ENCODE measurements at places on chromosomes 4 and X.

GRCh38 chr4:15007201-15007600 lies 4.9 kb downstream of the CPEB2 start:
- no peak for DNase-seq

DNA sequence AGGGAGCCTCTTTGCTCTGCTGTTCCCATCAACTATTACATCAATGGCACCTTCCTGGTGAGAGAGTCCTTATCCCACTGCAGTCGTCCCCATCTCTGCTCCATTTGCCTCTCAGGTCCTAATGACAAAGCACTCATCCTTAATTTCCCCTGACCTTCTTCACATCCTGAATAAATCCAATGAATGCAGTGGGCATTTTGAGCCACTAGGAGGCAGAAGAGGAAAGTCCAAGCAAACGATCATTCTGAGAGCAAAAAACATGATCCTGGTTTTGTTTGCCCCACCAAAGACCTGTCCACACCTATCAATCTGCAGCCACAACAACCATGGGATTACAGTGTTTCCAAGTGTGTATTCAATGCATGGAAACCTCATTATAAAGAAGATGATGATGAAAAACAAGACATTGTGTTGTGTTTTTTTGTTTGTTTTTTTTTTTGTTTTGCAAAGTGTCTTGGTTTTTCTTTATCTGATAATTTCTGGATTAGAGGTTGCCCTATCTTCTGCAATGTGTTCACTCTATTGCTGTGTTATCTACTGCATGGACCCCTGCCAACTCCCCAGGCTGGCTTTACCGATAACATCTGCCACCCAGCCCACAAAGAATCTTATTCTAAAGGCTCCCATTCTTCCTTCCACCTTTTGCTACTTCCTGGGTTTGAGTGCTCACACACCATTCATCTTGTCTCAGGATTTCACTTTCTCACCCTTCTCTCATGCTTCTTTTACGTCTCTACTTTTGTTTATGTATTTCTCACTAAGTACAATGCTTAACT lies 207.2 kb downstream of the NLGN4X start:
- no peak for DNase-seq

GRCh38 chrX:56751071-56751470 lies 22.0 kb downstream of the NBDY start:
- DNase-seq: no peak

GRCh38 chrX:147838465-147839131 lies 73.1 kb upstream of the FMR1 start:
- no peak for DNase-seq

DNA sequence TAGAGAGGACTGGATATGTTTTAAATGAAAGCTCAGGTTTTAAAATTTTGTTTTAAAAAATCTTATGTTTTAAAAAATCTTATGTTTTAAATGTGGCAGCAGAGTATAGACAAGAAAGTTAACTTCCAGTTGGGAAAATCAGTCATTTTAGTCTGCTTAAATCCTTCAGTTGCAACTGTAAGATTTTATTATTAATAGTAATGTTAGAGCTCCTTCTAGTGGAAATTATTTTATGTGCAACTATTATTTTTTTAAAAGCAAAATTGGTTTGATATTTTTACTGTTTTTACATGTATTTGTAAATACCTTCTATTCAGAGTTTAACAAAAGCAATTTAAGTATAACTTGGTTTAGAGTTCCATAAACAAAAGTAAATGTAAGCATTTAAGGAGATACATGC lies 8.5 kb upstream of the NUDT6 start:
- no peak for DNase-seq

- no peak for DNase-seq
Measured at GRCh38 chr4:10158333-10158942, 41.8 kb upstream of the WDR1 start.

DNA sequence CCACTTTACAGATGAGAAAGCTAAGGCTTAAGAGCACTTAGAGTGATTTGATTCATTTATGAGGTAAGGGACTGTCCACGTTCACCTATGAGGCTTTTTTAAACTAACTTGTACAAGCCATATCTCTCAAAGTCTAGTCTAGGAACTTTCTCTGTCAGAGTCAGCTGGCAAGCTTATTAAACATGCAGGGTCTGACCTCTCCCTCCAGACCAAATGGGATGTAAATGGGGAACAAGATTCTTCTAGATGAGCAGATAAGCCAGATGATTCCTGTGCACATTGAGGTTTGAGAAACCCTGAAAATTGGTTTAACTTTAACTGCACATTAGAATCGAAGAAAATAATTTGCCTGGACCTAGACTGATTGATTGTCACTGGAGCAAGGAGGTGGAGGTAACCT lies 160.0 kb upstream of the SPRY1 start:
- no peak for DNase-seq

GRCh38 chr4:1241466-1241935 lies 7.4 kb downstream of the CTBP1 start:
- no peak for DNase-seq

GRCh38 chrX:153003981-153004380 lies 10.1 kb upstream of the PNMA5 start:
- no peak for DNase-seq

DNA sequence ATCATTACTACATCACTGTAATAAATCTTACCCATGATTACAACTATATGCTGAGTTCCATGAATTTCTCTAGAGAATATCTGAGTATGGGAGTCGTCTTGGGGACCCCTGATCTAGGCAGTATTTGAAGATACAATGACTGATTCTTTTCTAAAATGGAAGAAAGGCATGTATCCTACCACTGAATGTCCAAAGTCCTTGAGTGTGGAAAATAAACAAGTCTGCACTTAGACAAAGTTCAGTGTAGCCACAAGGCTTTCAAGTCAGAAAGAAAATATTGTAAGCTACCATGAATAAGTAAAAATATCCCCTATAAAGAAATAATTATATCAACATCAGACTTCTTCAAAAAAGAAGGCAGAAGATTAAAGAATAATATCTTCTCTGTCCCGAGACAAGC lies 42.4 kb downstream of the ZNF674 start:
- no peak for DNase-seq

- DNase-seq: no peak
Measured at GRCh38 chrX:24231131-24231540, 81.6 kb downstream of the ZFX start.

DNA sequence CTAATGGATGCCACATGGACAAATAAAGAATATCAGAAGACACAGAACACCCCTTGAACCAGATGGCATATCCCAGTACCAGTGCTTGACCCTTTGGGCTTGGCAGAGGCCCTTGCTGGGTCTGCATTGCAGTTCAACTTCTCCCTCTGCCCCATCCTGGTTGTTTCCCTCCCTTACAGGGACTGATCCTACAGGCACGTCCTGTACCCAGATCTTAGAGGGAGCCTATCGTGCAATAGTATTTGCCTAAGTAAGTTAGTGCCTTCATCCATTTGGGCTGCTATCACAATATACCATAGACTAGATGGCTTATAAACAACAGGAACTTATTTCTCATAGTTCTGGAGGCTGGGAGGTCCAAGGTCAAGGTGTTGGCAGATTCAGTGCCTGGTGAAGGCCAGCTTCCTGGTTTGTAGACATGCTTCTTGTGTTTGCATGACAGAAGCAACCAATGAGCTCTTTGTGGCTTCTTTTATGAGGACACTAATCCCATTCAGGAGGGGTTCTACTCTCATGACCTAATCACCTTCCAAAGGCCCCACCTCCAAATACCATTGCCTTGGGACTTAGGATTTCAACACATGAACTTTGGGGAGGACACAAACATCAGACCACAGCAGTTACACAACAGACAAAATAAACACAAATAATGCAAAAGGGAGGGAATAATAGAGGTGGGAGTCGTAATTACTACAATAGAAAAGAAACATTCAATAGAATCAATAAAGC lies 146.5 kb upstream of the MSX1 start:
- no peak for DNase-seq

- no peak for DNase-seq
Measured at GRCh38 chr4:180766045-180766444, 1477.2 kb upstream of the TENM3 start.

- no peak for DNase-seq
Measured at GRCh38 chrX:2264179-2265030, 236.4 kb downstream of the DHRSX start.

- DNase-seq: no peak
Measured at GRCh38 chrX:3651277-3651676, 62.2 kb downstream of the PRKX start.

- DNase-seq: no peak
Measured at GRCh38 chr4:126955292-126956183, 677.2 kb upstream of the INTU start.

DNA sequence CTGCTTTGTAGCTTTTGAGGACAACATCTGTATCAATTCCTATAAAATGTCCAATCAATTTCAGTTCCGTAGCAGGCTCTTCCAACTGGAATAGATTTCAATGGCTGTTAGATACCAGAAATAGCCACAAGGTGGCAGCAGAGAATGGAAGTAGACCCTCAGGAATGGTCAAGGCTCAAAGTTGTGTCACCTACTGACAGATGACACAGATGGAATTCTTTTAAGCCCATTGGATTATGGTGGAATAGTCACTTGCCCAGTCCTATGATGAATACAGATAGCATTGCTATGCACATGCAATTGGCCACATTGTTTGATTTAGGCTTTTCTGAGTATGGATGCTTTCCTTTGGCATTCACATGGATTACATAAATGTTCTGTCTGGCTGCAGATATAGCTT lies 130.4 kb upstream of the RADX start:
- DNase-seq: no peak

- no peak for DNase-seq
Measured at GRCh38 chr4:111792632-111793031, 352.6 kb upstream of the FAM241A start.

GRCh38 chrX:85928606-85929005 lies 118.8 kb downstream of the CHM start:
- DNase-seq: no peak

GRCh38 chr4:10832806-10833628 lies 148.4 kb upstream of the CLNK start:
- DNase-seq: no peak

GRCh38 chrX:66163447-66163846 lies 600 bp upstream of the HEPH start:
- DNase-seq: no peak

DNA sequence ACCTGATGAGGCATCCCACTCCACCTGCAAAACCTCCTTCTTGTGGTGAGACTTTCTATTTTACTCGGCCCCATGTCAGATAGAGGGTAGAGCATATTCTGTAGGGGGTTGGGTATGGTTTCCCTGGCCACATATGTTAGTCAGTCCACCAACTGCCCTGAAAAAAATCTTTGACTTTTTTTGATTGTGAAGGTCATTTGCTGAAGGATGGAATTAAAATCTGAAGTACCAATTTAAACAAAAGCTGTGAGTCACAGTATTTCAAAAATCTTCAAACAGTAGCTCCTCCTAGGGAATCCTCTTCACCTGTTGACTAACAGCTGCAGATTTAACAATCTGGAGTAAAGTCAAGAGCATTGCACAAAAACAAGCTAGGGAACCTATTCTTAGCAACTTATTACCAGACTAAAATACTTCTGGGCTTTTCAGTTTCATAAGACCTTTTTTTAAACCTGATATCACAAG lies 8.0 kb upstream of the CCDC110 start:
- DNase-seq: no peak

Measured in T-helper 17 cell (primary cell).